ENCODE measurements at places on chromosomes 1 and 21.

- DNase-seq, result no peak
These were observed 171.8 kb upstream of the C1orf87 start for GRCh38 chr1:60245324-60245723.

- DNase-seq, result no peak
These were observed 5.2 kb downstream of the ADAMTS4 start for GRCh38 chr1:161193561-161194235.

DNA sequence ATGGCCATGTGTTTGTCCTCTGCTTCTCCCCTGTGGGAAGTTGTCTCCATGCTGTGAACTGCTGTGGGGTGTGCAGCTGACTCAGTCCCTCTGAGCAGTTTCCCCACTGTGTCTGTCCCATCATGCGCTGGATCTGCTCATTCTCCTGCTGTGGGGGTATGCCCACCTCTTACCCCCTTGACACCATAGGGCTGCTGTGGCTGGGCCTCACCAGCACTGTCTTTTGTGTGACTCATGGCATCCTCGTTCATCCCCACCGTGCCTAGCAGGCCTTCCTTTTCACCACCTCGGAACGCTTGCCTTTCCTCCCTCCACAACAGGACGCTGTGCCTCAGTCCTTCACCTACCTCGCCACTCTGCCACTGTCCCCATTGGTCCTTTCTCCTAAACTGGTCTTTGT, 27.3 kb downstream of the VANGL2 start:
- no peak for DNase-seq

- no peak for DNase-seq
These were observed 14.7 kb downstream of the GREM2 start for GRCh38 chr1:240597153-240597745.
